PC-9 (cell line): ENCODE measurements at places on chromosomes 1 and 21.

DNA sequence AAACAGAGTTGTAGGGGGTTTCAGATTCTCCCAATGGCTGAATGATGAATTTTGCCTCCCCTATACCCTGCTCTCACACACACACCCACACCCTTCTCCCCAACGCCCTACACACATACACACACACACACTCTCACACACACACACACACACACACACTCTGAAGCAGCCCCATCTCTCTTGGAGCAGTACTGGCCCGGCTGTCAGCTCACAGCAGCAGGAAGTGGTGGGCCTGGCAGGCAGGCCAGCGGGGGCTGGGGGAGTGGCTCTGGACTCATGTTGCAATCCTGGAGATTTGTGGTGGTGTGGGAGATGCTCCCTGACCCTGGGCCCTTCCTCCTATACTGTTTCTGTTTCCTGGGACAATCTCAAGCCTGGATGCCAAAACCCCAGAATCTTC lies 2.2 kb downstream of the IKBKE start:
- no peak for DNase-seq

DNA sequence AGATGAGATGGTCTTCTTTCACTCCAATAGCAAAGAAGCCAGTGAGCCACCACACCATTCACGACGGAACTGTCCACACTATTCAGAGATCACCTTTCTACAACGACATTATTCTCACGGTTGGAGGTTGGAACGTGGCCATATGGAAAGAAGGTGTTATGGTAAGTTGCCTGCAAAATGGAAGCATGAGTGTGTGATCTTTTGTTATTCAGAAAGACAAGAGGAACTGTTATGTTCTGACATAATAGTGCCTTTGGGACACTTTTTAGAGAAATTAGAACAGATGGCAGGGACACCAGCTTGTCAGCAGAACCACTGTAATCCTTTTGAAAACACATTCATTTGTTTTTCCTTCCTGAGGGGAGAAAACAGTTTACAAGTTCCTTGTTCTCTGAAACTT lies 75.8 kb upstream of the MCOLN3 start:
- DNase-seq: no peak

GRCh38 chr1:241944300-241944699 lies 13.3 kb upstream of the BECN2 start:
- DNase-seq: peak; percentile 3

GRCh38 chr1:73755649-73756048 lies 442.3 kb downstream of the LRRIQ3 start:
- no peak for DNase-seq

GRCh38 chr1:234589064-234589800 lies 20.7 kb downstream of the IRF2BP2 start:
- no peak for DNase-seq

GRCh38 chr1:44707112-44707881 lies 23.7 kb downstream of the RNU5D-1 start:
- peak; percentile 90 for DNase-seq

GRCh38 chr1:47384083-47384482 lies 32.0 kb upstream of the FOXE3 start:
- DNase-seq: no peak

- DNase-seq: peak; percentile 88
These were observed 20.6 kb downstream of the ETNK2 start for GRCh38 chr1:204130981-204131892.

DNA sequence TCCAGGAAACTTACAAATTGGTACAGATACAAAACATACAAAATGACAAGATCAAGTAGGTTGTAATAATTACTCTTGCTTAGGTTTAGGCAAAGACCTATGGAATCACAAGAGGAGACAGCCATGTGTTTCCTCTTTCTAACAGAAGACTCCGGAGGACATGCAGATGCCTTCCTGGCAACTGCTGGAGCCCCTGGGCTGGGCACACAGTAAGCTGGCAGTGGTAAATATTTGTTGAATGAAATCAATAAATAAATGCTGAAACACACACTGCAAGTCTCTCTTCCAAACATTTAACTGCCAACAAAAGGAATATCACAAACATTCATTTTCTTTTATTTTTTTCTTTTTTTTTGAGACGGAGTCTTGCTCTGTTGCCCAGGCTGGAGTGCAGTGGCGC lies 149.4 kb downstream of the SLC45A1 start:
- no peak for DNase-seq

- peak; percentile 99 for DNase-seq
These were observed 111.9 kb downstream of the PTPN14 start for GRCh38 chr1:214439352-214440119.

GRCh38 chr1:224251741-224252146 lies 68.7 kb downstream of the DEGS1 start:
- DNase-seq: no peak

DNA sequence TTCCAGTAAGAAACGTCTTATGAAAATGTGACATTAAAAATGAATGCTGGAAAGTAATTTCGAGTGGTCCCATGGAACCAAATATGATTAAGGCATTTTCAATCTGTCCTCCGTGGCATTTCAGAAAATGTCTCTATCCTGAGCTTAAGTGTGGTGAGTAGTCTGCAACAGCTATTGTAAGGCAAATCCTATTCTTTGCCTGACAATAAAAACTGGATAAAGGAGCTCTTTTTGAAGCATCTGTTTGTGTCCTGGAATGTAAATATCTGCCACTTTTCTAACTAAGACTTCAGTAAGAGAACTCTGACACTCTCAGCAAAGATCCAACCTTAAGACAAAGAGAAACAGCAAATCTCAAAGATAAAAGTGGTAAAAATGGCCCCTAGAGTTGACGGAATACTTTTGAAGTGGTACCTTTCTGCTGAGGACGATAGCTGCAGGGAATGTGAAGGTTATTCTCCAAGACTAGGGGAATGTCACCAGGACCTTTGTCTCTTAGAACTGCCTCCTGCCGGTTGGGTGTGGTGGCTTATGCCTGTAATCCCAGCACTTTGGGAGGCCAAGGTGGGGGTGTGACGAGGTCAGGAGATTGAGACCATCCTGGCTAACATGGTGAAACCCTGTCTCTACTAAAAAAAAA lies 486.7 kb upstream of the ZP4 start:
- no peak for DNase-seq

- no peak for DNase-seq
These were observed 18.8 kb downstream of the PPP1R12B start for GRCh38 chr1:202367271-202367670.

- peak; percentile 55 for DNase-seq
These were observed 75.7 kb upstream of the RRP15 start for GRCh38 chr1:218209351-218209861.

GRCh38 chr1:225998560-225999226 lies 450 bp downstream of the SDE2 start:
- DNase-seq: no peak

DNA sequence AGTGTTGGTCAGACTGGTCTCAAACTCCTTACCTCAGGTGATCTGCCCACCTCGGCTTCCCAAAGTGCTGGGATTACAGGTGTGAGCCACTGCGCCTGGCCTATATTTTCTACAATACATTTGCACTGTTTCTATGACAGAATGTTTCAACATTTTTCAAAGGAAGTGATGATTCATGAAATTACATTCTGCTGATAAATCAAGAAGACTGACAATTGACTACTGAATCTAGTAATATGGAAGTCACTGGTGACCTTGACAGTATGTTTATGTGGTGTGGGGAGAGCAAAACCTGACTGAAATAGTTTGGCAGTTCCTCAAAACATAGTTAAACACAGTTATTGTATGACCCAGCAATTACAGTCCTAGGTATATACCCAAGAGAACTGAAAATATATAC lies 18.1 kb downstream of the LRIF1 start:
- no peak for DNase-seq
